ENCODE measurements at places on chromosomes 11 and 22.
A peak's percentile ranks its signal among the peaks of the same experiment; 100 is the strongest.

DNA sequence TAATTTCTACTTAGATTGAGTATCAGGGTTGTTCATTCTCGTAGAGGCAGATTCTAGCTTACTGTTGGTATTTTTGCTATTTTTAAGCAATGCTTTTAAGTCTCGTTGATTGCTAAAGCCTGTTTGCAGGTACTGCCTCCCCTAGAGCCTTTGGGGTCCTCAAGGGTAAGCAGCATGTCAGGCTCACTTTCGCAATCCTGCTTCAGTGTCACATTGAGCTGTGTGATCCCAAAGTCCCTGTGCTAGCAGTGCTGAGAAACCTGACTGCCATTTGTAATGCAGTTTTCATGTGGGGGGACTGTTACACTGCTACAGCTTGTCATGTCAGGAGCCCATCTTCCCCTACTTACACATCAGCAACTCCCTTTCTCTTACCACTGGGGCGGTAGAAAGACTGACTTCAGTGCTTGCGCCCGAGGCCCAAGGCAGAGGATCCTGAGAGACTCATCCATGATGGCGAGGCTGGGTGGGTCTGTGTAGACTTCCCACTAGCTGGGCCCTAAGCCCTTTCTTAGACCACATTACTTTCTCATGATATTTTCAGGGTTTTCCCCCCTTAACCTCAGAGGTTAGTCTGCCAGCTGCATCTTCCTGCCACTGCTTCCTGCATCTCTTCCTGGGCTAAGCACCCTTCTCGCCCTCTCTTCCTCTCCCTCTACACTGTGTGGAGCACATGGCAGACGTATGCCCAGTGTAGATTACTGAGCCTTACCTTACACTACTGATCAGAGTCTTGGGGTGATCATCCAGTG lies 40.8 kb upstream of the ST14 start:
- peak; percentile 6 for DNase-seq

- no peak for DNase-seq
Observed at GRCh38 chr11:35721651-35722282, 59.2 kb downstream of the TRIM44 start.

GRCh38 chr11:9015677-9016076 lies 11.9 kb upstream of the NRIP3 start:
- DNase-seq: peak; percentile 35

DNA sequence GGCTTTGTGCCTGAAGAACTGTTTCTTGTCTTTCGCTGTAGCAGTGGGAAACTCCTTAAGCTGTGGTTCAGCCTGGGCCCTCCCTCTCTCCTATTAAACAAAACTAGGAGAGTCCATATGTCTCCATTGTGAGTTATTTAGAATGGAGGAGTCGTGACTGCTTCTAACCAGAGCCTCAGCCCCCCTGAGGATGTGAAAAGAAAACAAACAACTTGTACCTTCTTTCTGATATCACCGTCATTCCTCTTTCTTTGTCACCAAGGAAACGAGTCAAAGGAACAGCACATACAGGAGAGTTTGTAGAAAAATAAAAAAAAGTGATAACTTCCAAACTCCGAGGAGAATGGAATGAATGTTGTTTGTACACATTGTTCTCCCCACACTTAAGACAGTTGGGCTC lies 11.6 kb upstream of the EXT2 start:
- no peak for DNase-seq

DNA sequence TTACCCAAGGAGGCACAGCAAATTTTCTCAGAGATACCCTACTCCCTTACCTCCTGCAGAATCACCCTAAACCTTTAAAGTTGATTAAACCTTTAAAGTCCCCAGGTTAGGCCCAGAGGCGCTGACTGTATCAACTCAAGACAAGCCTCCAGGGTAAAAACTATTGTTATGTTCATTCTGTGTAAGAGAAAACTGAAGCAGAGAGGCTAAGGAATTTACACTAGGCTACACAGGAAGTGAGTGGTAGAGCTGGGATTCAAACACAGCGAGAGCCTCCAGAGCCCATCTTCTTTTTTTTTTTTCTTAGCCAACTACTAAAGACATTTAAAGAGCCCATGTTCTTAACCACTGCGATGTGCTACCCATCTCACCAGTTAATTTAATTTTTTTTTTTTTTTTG lies 56.3 kb upstream of the GRK3 start:
- no peak for DNase-seq

Measured in activated gamma-delta T cell treated with anti-CD3 and anti-CD28 coated beads, Interleukin-2, amount 50 U/mL, for 16 hours (primary cell).